Esophagus squamous epithelium (tissue), 5 donors: ENCODE measurements at places on chromosomes 3 and 15.

GRCh38 chr3:23711916-23712494, 93.8 kb upstream of the UBE2E1 start:
- DNase-seq = no peak

DNA sequence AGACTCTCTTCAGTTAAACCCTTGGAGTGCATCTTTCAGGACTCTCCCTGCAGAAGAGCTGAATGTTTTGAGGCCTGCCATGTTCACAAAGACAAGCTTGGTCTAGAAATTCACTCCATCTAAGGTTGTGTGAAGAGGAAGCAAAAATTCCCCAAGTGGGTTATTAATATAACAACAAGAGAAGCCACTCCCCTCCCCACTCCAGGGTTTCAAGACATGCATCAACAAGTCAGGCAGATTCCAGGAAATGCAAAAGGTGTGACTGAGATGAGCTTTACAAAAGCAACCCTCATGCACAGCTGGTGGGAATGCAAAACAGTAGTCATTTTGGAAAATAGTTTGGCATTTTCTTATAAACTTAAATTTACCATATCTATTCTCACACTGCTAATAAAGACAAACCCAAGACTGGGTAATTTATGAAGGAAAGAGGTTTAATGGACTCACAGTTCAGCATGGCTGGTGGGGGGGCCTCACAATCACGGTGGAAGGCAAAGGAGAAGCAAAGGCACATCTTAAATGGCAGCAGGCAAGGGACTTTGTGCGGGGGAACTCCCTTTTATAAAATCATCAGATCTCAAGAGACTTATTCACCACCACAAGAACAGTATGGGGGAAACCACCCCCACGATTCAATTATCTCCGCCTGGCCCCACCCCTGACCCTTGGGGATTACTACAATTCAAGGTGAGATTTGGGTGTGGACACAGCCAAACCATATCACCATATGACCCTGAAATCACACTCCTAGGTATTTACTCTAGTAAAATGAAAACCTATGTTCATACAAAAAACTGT, 31.3 kb downstream of the TARS3 start:
- DNase-seq = no peak

- DNase-seq = no peak
Measured at GRCh38 chr3:183295211-183295610, 42.2 kb downstream of the B3GNT5 start.

- no peak for DNase-seq
Measured at GRCh38 chr3:186339180-186339918, 22.7 kb downstream of the DGKG start.

DNA sequence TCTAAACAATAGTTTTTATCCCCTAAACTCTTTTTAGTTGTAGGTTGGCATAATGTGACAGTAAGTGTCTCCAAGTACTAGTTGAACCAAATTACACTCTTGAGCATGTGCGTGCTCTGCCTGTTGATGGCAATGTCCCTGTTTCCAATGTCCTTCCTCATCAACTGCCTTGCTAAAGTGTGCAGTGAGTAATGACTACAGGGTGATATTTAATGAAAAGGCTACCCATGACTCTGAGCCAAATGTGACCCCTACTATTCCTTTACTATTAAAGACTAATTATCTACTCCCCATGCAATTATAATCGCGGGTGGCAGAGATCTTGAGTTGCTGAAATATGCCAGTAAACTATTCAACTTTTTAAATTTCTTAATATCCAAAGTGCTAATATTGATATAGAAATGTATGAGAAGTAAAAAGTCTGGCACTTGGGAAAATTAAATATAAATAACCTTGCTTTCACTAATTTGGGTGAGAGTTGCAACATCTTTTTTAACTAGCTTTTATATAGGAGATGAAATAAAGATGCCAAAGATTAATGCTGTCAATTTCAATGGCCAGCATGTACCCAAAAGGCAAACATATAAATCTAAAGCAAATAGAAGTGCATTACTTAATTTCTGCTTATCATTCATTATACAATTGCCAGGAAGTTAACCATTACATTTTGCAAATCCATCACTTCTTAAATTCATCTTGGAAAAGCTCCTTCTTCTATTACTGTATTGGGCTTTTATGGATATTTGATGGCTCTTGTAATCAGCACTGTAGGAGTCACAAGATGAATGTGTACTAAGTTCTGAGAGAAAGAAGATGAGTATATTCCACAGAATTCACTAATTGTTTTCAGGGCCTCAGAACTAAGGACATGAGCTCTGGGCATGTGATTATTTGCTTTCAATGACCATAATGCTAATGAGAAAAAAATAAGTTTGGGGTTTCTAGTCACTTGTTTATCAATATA, 518.2 kb upstream of the NAALADL2 start:
- DNase-seq = no peak

- DNase-seq = no peak
Measured at GRCh38 chr3:194058189-194058571, 77.8 kb upstream of the HES1 start.

- DNase-seq = no peak
Measured at GRCh38 chr15:71338827-71339542, 223.7 kb downstream of the THSD4 start.
